Activated naive CD4-positive, alpha-beta T cell (primary cell): ENCODE measurements at places on chromosomes 1 and 21.

DNA sequence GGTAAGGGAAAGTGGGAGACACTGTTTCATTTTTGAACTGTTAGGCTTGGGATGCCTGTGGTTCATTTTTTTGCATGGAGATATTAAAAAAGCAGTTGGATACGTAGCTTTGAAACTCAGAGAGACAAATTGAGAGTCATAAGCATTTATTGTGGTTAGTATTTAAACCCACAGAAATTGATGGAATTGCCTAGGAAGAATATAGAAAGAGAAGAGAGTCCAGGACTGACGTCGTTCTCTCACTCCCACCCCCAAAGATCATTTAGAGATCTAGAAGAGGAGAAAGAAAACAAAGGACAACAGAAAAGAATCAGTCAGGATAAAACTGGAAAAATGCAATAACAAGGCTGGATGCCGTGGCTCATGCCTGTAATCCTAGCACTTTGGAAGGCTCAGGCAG lies 73.2 kb upstream of the BMP8A start:
- DNase-seq = no peak

- DNase-seq = no peak
Measured at GRCh38 chr21:9750341-9751086, 770.9 kb upstream of the TPTE start.

DNA sequence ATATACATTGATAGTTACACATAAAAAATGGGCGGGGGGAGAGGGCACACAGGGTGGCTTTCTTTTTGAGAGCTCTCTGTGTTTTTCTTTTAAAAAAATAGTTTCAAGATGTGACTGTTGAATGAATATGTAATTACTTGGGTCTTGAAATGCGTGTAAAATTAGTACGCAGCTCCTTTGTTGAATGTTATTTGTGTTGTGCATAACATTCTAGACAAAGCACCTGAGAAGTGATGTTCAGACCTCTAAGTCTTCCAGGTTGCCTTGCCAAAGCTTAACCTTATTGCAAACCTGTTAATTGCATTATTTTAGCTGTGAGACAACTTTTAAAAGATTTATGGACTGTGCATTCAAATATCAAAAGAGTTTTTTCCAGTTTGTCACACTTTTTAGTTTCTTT lies 5.4 kb downstream of the PBX1 start:
- no peak for DNase-seq

DNA sequence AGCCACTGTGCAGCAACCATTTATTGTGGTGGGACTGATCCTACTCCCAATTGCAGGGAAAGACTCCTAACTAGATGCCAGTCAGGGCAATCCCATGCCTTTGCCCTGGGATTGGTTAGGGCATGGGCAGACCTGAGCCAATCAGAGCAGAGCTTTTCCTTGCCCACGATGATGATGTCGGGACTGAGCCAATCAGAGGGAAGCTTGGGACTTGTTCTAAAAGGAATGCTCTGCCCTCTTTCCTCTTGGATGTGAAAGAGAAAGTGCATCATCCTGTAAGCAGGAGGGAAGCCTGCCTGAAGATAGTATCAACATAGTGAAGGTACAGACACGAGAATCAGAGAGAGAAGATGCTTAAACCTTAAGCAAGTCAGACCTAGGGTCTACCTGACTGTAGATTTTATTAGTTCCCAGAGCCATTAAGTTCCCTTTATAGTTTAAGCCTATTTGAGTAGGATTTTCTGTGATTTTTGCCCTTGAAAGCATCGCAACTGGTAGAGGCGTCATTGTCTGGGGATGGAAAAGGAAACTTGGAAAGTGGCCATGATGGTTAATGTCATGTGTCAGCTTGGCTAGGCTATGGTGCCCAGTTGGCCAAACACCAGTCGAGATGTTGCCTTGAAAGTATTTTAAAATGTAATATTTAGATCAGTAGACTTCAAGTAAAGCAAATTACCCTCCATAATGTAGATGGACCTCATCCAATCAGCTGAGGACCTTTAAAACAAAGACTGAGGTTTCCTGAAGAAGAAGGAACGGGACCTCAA lies 19.9 kb downstream of the IRF2BP2 start:
- no peak for DNase-seq

DNA sequence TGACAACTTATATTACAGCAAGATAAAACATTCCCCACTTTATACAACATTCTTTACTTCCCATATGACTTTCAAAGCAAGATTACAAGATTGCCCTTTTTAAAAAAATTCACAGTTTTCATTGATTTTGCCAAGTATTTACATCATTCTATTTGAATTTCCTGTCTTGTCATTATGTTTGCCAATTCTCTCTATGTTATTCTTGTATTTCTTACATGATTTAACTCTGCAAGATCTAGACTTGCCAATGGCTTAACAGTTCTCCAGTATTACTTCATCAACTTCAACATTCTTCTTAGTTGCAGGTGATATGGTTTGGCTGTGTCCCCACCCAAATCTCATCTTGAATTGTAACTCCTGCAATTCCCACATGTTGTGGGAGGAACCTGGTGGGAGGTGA lies 31.6 kb downstream of the FMO4 start:
- no peak for DNase-seq
